GM12891 (cell line): ENCODE measurements at places on chromosomes 1 and 21.
A peak's percentile ranks its signal among the peaks of the same experiment; 100 is the strongest.

- no peak for DNase-seq
These were observed 23.2 kb upstream of the SLC30A1 start for GRCh38 chr1:211601982-211602670.

- no peak for DNase-seq
These were observed 29.5 kb upstream of the REG4 start for GRCh38 chr1:119840745-119841144.

DNA sequence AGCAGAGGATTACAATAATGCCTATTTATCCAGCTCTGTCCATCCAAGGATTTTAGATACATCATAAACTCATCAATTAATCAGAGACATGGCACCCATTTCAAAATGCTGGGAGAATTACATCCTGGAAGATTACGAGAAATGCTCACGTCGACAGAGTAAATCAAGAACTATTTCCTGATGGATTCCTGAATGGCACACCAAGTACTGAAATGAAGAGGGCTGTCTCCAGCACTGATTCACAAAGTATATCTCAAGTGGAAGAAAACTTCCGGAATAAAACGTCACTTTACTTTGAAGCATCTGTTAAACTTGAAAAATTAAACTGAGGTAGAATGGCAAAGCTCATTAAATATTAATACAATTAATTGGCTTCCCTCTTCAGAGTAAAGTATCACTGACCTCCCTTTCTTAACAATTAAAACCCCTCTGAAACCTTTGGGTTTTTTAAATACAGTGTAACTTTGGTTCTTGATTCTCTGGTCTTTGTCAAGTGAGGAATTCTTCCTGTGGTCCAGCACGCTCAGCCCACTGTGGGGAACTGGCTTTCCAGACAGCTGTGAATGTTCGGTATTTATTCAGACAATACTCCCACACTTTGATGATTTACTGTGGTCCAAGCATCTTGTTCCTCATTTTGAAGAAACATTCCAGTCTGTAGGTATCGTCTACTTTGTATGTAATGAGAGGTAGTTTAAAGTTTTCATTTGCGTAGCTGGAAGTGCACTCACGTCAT is 288.0 kb downstream of the NFIA start:
- no peak for DNase-seq

- DNase-seq = no peak
These were observed 26.7 kb downstream of the DMBX1 start for GRCh38 chr1:46516200-46516950.

GRCh38 chr1:168792142-168792541 is 63.1 kb upstream of the DPT start:
- DNase-seq = no peak

- no peak for DNase-seq
These were observed 13.0 kb downstream of the TM2D1 start for GRCh38 chr1:61711969-61712368.

DNA sequence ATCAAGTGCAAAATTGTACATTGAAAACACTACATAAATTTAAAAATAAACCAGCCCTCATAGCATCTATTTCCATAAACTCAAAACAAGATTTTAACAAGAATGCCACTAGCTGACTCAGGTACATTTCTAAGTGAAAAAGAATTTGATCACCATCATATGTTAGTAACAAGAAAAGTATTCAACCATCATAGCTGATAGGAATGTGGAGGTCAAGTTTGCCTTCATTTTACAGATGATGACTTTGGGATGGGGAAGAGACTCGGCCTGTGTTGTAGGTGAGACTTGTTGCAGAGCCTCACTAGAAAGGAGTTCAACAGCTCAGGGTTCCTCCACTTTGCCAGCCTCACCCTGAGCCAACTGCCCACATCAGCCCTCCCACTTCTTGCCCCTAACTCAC is 318.8 kb upstream of the FAM78B start:
- DNase-seq = no peak

- no peak for DNase-seq
These were observed at the start of gene SPSB1 for GRCh38 chr1:9292361-9293240. Gene SPSB1 (plus strand): TSS chr1:9292894. CDS start chr1:9355892, 62,998 bp downstream.

- DNase-seq = no peak
These were observed 1.1 kb upstream of the TRPM2 start for GRCh38 chr21:44352253-44352860.

DNA sequence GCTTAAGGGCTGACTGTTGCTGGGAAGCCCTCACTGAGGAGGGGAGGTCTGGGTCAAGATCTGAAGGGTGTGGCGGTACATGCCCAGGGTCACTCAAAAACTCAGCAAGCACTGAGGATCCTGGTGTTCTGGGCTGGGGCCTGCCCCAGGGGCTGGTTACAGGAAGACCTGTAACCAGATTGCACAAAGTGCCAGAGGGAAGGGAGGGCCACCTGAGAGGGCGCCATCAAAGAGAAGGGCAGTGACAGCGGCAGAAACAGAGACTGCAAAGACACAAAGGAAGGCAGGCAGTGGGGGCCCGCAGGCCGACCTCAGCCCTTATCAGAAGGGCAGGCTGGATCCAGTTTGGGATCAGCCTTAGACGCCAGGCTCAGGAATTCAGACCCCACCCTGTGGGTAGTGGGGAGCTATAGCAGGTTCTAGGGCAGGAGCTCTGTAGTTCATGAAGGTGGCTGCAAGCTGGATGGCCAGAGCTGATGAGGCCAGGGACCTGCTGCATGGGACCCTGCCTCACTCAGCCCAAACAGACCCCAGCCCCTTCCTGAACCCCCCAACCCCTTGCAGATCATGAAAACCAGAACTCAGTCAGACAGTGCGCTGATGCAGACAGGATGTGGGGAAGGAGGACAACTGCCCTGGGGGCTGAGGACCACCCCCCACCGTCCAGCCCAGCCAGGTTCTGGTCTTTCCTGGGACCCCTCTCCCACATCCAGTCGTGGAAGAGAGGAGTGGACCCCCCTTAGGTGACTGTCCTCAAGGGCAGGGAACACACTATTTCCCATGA is 3.9 kb downstream of the SH2D5 start:
- no peak for DNase-seq

- DNase-seq = no peak
These were observed 93.9 kb upstream of the TARDBP start for GRCh38 chr1:10918531-10918930.

- no peak for DNase-seq
These were observed 36.9 kb upstream of the KCNE1 start for GRCh38 chr21:34548781-34549376.

DNA sequence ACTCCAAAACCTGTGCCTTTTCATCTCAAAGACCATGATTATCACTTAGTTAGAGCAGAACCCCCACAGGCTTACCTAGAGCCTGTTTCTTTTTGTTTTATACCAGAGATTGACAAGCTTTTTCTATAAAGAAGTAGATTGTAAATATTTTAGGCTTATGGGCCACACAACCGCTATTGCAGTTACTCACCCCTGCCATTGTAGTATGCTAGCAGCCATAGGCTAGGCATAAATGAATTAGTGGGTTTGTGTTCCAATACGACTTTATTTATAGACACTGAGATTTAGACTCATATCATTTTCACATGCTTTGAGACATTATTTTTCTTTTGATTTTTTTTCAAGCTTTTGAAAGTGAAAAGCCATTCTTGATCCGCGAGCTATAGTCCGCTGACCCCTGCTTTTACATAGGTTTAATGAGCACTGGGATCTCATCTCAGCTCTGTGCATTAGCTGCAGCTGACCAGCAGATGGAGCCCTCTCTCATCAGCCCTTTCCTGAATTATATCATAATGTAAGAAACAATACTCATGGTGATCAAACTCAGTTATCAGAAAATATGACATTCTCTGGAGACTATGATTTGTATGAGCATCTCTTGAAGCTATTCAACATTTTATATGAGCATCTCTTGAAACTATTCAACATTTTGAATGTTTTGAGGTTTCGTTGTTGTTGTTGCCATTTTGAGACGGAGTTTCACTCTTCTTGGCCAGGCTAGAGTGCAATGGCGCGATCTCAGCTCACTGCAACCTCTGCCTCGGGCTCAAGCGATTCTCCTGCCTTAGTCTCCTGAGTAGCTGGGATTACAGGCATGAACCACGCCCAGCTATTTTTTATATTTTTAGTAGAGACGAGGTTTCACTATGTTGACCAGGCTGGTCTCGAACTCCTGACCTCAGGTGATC is 111.9 kb upstream of the L1TD1 start:
- DNase-seq = peak; percentile 10

- no peak for DNase-seq
These were observed 83.1 kb downstream of the PTBP2 start for GRCh38 chr1:96804648-96805047.

- DNase-seq = peak; percentile 35
These were observed 26.1 kb downstream of the PKP1 start for GRCh38 chr1:201309416-201309815.

- no peak for DNase-seq
These were observed 10.6 kb upstream of the COL6A1 start for GRCh38 chr21:45970674-45971615.

GRCh38 chr1:66690666-66691381 is 61.4 kb upstream of the DYNLT5 start:
- DNase-seq = no peak

- no peak for DNase-seq
These were observed 37.8 kb downstream of the TTC13 start for GRCh38 chr1:230940848-230941247.

- DNase-seq = no peak
These were observed 18.8 kb downstream of the GATAD2B start for GRCh38 chr1:153903841-153904455.

DNA sequence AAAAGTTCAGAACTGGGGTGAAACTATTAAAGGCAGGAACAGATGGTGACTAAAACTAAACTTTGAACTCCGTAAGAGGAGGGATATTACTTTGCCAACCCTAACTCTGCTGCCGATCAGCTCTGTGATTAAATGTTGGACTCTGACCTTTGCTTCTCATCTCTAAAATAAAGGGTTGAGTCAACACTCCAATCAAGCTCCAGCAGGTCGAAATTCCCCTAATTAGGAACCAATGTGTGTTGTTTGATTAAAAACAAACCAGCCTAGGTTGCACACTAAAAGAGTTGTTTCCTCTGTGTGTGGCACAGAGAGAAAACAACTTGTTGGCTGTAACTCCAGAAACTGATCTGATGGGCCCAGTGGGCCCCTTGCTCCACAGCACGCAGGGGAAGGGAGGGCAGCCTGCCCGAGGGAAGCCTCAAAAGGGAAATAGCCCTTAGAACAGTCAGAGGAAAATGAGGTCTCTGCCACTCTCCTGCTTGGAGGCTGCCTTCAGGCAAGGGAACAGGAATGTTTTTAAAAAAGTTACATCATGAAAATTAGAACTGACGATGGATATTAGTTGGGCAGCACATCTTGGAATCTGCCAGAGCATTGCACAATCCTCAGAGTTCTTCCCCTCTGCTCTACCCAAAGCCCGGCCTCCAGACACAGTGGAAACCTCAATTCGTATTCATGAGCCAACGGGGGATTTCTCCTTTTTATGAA is 69.3 kb downstream of the KCTD3 start:
- no peak for DNase-seq

GRCh38 chr1:167130829-167131510 is 37.1 kb downstream of the STYXL2 start:
- no peak for DNase-seq

- DNase-seq = no peak
These were observed 190.7 kb downstream of the HHIPL2 start for GRCh38 chr1:222357252-222357651.

DNA sequence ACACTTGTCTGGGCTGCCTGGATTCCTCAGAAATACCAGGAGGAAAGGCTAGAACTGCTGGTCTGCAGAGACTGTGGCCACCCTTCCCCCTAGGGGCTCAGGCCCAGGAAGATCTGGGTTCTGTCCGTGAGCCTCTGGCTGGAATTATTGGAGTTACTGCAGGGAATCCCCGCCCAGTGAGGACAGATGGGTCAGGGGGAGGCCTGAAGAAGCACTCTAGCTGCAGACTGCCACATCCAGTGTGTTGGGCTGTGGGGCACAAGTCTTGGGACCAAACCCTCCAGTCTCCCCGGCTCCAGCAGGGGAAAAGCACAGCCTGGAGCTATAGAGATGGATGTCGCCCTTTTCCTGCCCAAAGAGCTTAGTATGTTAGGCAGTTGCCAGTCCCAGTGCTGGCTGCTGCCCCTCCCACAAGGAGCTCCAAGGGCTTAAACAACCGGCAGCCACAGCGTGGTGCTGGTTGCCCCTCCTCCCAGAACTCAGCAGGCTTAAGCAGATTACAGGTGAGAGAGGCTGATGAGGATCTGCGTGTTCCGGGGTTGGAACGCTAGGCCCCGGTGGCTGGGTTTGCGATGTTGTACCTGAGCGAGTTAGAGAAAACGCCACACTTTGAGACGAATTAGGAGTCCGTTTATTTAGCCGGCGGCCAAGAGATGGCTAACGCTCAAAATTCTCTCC is 255.5 kb upstream of the LRRC7 start:
- DNase-seq = no peak

DNA sequence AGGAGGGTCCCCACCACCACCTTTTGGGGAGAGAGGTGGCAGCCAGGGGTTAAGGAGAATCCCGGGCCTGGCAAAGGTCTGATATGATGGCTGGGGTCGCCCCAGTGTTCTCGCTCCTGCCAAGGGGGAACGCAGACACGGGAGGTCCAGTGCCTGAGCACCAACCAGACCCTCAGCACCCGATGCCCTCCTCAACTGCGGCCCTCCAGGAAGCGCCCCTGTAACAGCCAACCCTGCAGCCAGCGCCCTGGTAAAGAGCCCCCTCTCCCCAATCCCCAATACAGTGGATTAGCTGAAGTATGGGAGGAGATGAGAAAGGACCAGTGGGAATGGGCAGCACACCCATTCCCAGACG is 10.4 kb downstream of the ADAMTSL4 start:
- no peak for DNase-seq

- DNase-seq = no peak
These were observed 15.3 kb downstream of the SLC35F3 start for GRCh38 chr1:233919786-233920185.

DNA sequence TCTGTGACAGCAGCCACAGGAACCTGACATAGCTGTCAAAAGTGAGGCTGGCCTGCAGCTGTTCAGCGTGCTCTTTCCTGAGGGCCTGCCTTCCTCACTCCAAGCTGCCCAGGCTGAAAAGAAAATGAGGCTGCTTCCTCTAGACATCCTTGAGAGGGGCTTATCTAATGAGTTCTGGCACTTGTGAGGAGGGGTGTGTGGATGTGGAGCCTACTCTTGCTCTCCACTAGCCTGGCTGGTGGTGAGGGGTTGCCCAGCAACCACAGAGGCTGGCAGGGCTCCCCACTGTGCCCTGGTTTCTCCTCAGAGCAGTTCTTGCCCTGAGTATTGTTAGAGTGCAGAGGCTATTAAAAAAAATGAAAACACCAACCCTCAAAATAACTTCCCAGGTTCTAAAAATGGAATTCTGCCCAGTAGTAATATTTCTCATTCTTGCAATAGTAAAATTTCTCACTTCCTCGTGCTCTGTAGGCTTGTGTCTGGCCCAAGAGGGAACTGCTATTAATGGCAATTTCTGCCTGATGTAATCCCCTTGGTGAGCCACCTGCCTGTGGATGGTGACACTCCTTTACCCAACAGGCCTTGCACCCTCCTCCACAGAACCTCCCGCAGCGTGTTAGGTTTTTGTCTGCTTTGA is 52.6 kb upstream of the EPS8L3 start:
- DNase-seq = peak; percentile 54
